Cerebellum (tissue), 4 donors: ENCODE measurements at places on chromosomes 6 and 20. TPM values are rescaled to one million over a fixed set of nuclear protein-coding genes. Genes with fewer than 3 reads are reported as not detected.

The PDE7B gene
- 4.1 TPM for total RNA-seq

The BAK1 gene
- 4.8 TPM for total RNA-seq

- no peak for DNase-seq
Observed at GRCh38 chr20:49631061-49631716, 63.3 kb upstream of the PTGIS start.

DNA sequence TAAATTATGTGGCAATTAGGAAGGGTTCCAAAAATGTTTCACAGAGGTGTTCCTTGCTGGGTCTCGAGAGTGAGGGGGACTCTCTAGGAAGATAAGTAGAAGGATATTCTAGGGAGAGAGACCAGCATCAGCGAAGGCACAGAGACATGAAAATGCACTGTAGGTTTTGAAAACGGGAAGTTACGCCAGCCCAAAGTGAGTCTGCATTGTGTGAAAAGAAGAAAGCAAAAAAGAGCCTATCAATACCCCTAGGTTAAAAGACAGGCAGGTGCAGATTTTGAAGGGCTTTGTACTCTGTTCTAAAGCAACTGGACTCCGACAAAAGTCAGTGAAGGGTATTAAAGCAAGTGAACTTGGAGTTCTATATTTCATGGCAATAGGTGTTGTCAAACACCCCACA, 25.7 kb upstream of the MRAP2 start:
- DNase-seq = no peak

The PDYN gene
- total RNA-seq = 0.45 TPM

The GGT7 gene
- 19.3 TPM for total RNA-seq

DNA sequence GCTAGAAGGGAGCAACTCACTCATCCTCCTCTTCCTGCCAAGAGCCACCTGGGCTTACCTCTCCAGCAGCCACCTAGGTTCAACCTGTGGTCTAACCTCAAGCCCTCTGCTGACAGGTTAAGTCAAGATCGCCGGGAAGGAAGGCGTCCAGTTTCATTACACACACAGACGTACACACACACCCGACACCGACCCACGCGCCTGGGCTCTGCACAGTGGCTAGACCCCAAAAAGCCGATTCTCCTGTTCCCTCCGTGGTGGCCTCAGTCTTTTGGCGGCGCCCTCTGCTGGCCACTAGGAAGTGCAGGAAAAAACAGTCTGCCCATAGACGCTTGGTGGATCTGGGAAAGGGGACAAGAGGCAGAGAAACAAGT, 52.8 kb downstream of the MRPL14 start:
- DNase-seq = peak; percentile 85

DNA sequence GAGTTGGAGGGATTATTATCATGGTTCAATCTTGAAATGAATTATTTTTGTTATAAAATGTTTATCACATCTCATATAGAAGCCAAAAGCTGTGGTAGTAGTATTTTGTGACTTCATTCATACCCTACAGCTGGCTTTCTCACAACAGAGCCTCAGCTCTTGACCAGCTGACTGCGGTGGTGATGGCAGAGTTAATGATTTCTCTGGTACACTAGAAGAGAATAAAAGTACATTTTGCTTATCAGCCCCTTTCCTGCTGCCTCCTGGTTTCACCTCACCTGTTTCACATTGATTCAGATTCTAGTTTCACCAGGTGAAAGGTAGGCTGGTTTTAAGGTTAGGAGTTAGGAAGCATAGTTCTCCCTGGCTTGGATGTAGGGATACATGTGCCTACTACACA, 55.7 kb downstream of the AFG1L start:
- no peak for DNase-seq

The VGLL2 gene
- not detected for total RNA-seq

The PM20D2 gene
- total RNA-seq = 22.3 TPM

DNA sequence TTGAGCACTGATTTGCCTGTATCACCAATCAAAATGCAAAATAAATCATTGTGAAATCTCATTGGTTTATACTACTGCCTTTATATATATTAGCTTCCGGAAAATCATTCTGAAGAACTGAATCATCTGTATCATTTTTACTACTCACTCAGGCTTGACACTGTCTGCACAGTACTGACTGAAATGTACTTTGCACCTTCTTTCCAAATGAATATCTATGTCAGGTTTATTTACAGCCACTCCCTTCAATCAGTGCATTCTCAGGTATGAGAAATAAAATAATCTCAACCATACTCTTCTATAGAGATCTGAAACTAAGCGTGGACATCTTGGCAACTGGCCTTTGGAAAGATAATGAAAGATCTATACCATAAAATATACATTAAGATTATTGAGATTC, 2.7 kb downstream of the KHDRBS2 start:
- no peak for DNase-seq

DNA sequence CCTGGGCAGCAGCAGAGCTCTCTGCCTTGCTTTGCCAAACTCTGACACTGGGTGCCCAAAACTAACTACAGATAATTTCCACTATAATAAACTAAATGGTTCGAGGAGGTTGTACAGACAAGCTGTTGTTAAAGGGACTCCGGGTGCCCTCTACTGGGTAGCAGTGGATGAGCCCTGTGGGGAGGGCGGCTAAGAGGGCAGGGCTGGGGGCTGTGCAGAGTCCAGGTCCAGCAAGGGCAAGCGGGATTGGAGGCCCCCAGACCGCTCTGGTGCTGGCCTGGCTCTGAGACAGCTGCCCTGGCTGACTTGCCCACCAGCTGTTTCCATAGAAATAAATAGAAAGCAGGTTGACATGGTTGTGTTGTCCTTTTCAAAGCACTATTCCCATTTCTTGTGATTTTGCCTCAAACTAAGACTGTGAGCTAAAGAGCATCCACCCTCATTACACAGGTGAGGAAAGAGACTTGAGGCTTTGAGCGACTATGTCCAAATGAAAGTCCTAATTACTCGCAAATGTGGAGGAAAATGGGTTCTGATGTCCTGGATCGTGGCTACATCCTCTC, 167.6 kb upstream of the CST7 start:
- peak; percentile 64 for DNase-seq

- DNase-seq = no peak
Observed at GRCh38 chr6:16122197-16122596, 6.7 kb upstream of the MYLIP start.

The RNF144B gene
- total RNA-seq = 3.3 TPM

DNA sequence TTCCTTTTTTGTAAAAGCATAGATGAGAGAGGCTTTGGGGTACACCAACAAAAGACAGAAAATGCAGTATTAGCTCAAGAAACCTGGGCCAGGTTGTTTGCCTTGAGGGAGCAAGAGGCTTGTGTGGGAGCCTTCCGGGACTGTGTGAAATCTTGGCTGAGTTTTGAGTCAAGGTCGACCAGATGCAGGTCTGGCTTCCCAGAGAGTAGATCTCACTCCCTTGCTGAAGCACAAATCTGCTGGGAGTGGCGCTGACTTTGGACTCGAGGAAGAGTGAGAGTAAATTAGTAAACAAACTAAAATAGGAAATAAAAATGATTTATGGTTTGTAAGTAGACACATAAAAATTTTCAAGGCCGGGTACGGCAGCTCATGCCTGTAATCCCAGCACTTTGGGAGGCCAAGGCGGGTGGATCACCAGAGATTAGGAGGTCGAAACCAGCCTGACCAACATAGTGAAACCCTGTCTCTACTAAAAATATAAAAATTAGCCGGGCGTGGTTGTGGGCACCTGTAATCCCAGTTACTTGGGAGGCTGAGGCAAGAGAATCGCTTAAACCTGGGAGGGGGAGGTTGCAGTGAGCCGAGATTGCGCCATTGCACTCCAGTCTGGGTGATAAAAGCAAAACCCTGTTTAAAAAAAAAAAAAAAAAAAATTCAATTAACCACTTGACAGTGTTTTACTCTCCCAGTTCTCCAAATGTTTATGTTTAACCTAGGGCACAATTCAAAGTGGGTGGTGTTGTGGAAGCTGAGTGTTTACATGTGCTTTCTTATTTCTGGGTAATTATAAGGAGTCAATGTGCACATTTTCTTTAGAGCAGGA, 27.7 kb upstream of the EDN1 start:
- no peak for DNase-seq

DNA sequence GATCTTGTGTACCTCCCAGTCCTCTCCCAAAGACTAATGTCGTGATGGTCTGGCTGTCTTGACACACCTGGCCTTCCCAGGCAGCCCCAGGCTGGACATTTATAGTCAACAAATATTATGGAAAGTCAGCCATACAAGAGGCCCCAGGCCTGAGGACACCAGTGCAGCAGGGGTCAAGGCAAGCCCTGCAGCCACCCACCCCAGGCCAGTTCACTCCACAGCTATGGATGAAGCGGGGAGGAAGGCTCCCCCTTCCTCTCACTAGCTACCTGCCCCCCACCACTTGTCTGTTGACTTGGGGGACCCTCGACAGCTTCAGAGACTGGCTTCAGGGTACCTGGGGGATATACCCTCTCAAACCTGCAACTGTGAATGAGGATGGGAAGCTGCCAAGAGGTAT, 132.1 kb downstream of the MRPL14 start:
- DNase-seq = no peak

GRCh38 chr6:4682431-4683097, 93.6 kb upstream of the CDYL start:
- no peak for DNase-seq

The ZSCAN26 gene
- 35.5 TPM for total RNA-seq
